ENCODE measurements at places on chromosomes 11 and 22. TPM values are rescaled to one million over a fixed set of nuclear protein-coding genes. Genes with fewer than 3 reads are reported as not detected.
A peak's percentile ranks its signal among the peaks of the same experiment; 100 is the strongest.

DNA sequence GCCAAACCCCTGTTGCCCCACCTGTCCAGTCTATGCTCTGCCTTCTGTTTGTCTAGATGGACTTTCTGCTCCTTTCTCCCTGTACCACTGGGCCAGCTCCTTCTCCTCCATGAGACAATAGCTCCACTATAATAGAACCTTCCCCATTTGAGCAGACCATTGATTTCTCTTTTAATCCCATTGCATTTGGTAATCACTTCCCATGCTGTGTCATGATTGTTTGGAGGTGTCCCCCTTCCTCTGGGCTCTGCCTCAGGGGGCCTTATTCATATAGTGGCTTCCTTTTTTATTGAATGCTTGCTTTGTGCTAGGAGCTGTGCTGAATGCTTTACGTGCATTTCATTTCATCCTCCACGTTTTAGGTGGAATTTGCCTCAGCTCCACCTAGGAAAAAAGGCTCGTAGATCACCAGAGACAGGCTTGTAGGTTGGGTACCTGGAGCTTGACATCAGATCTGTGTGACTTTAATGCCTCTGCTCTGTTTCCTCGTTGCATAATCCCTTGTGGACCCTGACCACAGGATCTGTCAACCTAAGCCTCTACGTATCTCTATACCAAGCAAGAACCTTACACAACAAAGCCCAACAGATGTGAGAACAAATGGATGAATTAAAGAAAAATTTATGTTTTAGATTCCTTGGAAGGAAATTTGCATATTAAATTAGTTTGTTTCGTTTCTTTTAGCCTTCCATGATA is 106.2 kb upstream of the RASSF10 start:
- peaks cover 3% of the 10 kb centered on the region for H3K36me3 ChIP-seq
- peak overlapping the region; percentile 65 for H3K27ac ChIP-seq
- peak; percentile 61 for DNase-seq
- no peak overlapping the region for H3K4me3 ChIP-seq
- H3K4me1 ChIP-seq: peaks cover 15% of the 10 kb centered on the region
- no peaks in the 10 kb centered on the region for H3K27me3 ChIP-seq

DNA sequence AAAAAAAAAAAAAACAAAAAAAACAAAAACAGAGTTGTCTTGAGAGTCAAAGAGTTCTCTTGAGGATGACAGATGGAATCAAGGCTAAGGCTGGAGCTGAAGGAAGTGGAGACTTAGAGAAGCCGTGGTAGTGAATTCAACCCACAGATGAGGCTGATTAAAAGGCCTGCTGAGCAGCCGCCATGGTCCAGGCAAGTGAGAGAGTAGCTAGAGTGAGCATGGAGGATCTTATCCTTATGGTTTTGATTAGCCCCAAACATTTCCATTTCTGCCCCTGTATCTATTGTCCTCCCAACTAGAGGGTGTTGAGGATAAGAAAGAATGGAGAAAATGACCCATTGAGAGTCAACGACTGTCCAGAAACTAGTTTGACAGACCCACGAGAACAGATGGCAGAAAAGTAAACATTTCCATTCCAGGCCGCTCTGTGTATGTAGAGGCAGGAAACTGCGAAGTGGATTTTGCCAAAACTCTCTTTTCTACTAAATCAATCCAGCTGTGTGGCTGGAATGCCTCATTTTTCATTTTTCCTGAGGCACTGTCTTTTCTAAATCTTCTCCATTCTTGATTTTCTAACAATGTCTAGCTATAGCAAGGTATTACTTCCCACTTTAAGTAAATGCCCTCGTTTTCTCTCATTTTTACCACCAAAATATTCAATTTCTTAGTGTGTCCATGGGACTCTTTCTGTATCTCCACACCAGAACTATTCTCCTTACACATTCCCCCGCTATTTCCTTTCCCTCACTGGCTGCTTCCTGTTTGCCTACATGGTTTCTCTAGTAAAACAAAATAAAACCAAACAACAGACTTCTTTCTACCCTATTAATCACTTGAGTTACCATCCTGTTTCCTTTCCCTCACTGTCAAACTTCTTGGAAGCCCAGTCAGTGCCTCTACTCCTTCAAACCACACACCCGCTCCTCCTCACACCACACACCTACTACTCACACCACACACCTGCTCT is 5.4 kb upstream of the MMP8 start:
- no peaks in the 10 kb centered on the region for H3K36me3 ChIP-seq
- no peak overlapping the region for H3K27ac ChIP-seq
- no peaks in the 10 kb centered on the region for H3K4me1 ChIP-seq
- no peak for DNase-seq
- H3K4me3 ChIP-seq: no peak overlapping the region

DNA sequence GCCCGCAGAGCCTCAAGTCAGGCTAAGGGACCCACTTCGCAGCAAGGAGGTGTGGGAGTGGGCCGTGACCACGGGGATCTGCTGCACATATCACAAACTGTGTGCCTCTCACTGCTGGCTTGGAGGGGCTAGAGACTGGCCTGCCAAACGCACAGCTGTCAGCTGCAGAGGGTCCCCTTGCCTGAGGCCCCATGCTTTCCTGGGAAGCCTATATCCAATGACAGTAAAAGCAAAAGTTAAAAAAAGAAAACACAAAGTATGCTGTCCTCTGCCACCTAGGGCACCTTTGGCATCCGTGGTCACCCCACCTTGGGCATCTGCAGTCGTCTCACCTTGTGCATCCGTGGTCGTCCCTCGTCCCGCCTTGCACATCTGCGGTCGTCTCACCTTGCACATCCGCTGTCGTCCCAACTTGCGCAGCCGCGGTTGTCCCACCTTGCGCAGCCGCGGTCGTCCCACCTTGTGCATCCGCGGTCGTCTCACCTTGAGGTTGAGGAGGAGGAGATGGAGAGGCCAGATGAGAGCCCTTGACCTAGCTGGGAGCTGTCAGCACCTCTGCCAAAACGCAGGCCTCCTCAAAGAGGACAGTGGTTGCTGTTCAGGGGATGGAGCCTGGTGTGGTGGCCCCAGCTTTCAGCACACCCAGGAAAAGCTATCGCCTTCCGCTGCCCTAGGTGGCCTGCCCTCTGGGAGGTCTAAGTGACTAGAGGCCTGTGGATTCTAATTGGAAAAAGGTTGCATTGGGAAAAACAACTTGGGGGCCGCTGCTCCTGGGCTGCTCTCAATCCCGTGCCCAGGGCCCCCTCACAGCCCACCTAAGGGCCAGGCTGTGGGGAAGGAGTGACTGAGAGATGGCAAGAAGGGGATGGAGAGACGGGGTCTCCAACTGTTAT is 90.5 kb downstream of the MYEOV start:
- H3K4me1 ChIP-seq: no peaks in the 10 kb centered on the region
- no peaks in the 10 kb centered on the region for H3K27me3 ChIP-seq
- no peak overlapping the region for H3K4me3 ChIP-seq
- DNase-seq: no peak
- H3K36me3 ChIP-seq: no peaks in the 10 kb centered on the region

- H3K36me3 ChIP-seq: no peaks in the 10 kb centered on the region
- H3K27ac ChIP-seq: no peak overlapping the region
- no peaks in the 10 kb centered on the region for H3K27me3 ChIP-seq
- no peak for DNase-seq
These were observed 818.6 kb downstream of the FAM181B start for GRCh38 chr11:81915045-81915444.

The KRTAP5-2 gene
- total RNA-seq: not detected

DNA sequence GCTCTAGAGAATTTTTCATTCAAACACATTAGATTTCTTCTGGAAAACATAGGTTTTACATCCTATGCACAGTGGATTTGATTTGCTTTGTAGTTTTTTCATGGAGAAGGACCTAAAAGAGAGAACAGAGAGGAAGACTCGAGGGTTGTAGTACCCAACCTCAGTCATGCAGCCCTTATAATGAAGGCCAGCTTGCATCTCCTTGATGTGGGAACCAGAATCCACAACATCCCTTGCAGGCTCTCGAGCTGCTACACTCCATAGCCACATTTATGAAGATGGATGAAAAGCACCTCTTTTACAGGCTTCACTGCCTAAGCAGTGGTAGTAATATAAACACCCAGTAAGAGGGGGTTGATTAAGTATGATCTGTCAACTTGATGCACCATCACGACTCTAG is 9.5 kb upstream of the OR5B12 start:
- H3K4me3 ChIP-seq: no peak overlapping the region
- no peaks in the 10 kb centered on the region for H3K27me3 ChIP-seq
- H3K36me3 ChIP-seq: no peaks in the 10 kb centered on the region
- no peak overlapping the region for H3K27ac ChIP-seq
- H3K4me1 ChIP-seq: no peaks in the 10 kb centered on the region
- DNase-seq: no peak

GRCh38 chr11:129852125-129852740 is 36.6 kb downstream of the TMEM45B start:
- no peaks in the 10 kb centered on the region for H3K36me3 ChIP-seq
- no peak for DNase-seq
- no peak overlapping the region for H3K27ac ChIP-seq
- H3K4me3 ChIP-seq: no peak overlapping the region

GRCh38 chr11:132024587-132025295 is 654.3 kb downstream of the NTM start:
- peaks cover 9% of the 10 kb centered on the region for H3K4me1 ChIP-seq
- no peak overlapping the region for H3K4me3 ChIP-seq
- H3K27ac ChIP-seq: no peak overlapping the region
- H3K36me3 ChIP-seq: no peaks in the 10 kb centered on the region

GRCh38 chr11:126061707-126062678 is 673 bp downstream of the CDON start:
- peak; percentile 83 for DNase-seq
- no peaks in the 10 kb centered on the region for H3K36me3 ChIP-seq
- H3K4me3 ChIP-seq: peak overlapping the region; percentile 76
- H3K27me3 ChIP-seq: no peaks in the 10 kb centered on the region
- H3K4me1 ChIP-seq: peaks cover 37% of the 10 kb centered on the region
- no peak overlapping the region for H3K27ac ChIP-seq

DNA sequence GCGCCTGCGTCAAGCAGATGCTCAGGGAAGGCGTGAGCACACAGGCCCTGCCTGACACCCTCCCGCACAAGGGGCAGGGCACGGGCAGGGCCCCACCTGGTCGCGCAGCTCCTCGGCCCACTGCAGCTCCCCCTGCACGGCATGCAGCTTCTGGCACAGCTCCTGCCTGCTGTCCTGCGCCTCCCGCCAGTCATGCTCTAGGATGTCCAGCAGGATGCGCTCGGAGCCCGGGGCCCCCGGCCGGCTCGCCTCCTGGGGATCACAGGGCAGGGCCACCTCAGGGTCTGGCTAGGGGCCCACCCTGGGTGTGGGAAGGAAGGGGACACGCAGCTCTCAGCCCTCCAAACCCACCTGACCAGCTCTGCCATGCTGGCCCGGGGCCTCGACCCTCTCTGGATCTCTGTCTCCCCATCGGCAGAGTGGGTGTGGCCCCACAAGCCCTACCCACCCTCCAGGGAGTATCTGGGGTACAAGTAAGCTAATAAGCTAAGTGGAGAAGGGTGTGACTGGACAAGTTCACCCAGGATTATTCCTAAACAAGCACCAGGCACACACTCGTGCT is 10.7 kb downstream of the CARD10 start:
- no peak overlapping the region for H3K27ac ChIP-seq
- no peaks in the 10 kb centered on the region for H3K36me3 ChIP-seq

DNA sequence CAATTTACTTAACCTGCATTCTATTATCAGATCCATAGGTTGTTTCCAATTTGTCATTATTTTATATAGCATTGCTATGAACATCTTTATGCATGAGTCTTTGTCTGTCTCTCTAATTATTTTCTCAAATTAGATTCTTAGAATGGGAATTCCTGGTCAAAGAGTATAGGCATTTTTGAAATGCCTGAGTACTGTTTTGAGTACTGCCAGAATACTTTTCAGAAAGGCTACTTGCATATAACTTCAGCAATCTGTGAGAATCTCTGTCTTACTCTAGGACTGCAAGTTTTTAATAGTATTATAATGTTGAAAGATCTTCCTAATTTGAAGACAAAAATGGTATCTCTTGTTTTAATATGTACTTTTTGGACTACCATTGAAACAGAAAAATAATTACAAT is 56.6 kb downstream of the KCNC1 start:
- H3K27ac ChIP-seq: no peak overlapping the region
- DNase-seq: no peak
- H3K4me1 ChIP-seq: peaks cover 12% of the 10 kb centered on the region
- no peaks in the 10 kb centered on the region for H3K36me3 ChIP-seq
- no peaks in the 10 kb centered on the region for H3K27me3 ChIP-seq
- no peak overlapping the region for H3K4me3 ChIP-seq

DNA sequence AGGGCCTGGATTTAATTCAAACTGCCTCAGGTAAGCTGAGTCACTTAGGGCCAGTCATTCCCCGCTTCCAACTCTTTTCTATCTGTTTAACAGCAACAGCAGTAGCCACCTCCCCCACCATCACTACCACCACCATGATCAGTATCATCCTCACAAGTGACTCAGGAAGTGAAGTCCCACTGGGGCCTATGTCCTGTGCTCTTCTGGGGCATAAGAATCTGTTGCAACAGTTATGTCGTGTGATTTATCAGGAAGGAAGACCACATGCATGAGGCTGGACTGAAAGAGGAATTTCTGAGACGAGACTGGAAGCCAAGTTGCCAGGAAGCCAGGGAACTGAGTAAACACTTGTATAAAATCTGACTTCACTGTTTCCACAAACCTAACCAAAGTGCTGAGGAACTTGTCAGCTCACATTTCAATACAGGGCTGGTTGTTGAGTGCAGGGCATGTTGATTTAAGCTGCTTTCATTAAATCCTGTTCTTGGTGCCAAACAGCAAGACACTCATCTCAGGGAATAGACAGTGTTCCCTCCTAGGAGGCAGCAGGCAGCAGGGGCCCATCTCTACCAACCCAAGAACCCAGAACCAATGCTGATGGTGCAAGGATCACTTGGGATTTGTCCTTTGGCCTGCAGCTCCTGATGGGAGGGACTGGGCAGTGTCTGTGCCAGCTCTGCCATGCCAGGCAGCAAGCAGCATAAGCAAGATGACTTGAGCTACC is 226.7 kb upstream of the NARS2 start:
- H3K27me3 ChIP-seq: no peaks in the 10 kb centered on the region
- H3K4me3 ChIP-seq: no peak overlapping the region
- H3K4me1 ChIP-seq: peaks cover 35% of the 10 kb centered on the region
- no peak overlapping the region for H3K27ac ChIP-seq
- no peaks in the 10 kb centered on the region for H3K36me3 ChIP-seq
- DNase-seq: no peak

DNA sequence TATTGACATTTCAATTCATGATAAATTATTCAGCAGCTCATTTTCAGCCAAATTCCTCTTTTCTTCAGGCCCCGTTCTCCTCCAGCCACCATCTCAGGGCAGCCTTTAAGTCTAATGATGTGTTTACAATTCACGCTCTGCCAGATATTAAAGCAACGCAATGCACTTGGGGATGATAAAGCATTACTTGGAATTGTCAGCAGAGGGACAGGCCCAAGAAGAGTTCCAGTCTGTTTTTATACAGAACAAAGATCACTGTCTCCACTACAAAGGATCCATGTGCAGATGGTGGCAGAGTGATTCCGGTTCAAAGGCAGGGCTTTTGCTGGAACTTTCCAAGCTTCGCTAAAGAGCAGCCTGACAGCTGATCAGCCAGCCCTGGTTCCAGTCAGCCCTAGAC is 13.6 kb upstream of the GALNT18 start:
- no peaks in the 10 kb centered on the region for H3K27me3 ChIP-seq
- H3K36me3 ChIP-seq: no peaks in the 10 kb centered on the region
- peaks cover 7% of the 10 kb centered on the region for H3K4me1 ChIP-seq

- peaks cover 11% of the 10 kb centered on the region for H3K4me1 ChIP-seq
- H3K36me3 ChIP-seq: no peaks in the 10 kb centered on the region
- no peak overlapping the region for H3K4me3 ChIP-seq
- H3K27ac ChIP-seq: no peak overlapping the region
- H3K27me3 ChIP-seq: no peaks in the 10 kb centered on the region
- DNase-seq: no peak
These were observed 33.4 kb downstream of the MRTFA start for GRCh38 chr22:40603088-40603605.

Measured in neural progenitor cell (in vitro differentiated cells).